ENCODE measurements at places on chromosomes 2 and 18.

DNA sequence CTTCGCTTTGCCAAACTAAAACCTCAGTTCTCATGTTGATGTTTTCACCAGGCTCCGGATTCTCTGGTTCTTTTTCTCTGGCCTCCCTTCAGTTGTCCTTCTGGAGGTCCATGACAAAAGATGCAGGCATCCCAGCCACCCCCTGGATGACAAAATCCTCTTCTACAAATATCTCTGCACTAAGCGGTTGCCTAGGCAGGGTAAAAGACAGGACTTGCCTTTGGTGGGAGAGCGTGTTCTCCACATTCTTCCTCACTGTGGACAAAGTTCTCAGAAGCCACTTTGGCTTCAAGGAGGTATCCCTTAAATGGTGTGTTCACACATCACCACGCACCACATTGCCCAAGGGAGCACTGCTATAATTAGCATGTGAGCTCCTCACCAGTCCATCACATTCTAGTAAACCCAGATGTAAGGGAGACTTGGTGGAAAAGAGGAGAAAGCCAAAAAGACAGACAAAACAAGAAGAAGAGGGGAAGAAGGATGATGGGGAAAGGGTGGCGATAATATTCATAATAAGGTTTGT is 23.6 kb upstream of the MRPL33 start:
- DNase-seq, result no peak

- no peak for DNase-seq
These were observed 69.1 kb downstream of the ACKR3 start for GRCh38 chr2:236638707-236639106.

GRCh38 chr2:212157012-212157411 is 381.6 kb downstream of the ERBB4 start:
- DNase-seq, result no peak

DNA sequence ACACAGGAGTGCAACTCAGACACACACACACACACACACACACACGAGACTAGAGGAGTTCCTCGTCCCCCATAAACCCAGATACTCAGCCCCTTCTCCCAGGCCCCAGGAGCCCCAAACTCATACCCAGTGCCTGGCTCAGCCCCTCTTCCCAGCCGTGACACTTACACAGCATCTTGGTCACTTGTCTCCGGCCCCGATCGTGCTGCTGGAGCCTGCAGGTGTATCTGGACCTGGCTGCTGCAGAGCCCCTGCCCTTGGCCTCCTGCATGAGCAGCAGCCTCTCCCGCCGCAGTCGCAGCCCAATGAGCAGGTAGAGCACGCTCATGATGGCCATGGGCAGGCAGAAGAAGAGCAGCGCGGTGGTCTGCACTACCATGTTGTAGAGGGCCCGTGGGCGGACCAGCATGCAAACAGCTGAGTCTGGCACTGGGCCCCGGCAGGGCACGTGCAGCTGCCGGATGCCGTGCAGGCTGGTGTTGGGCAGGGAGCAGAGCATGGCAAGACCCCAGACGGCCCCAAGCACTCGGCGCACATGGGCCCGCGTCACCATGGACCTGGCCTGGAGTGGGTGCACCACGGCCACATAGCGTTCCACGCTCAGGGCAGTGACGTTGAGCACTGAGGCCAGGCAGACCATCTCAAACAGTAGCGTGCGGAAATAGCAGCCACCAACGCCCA is 2.1 kb downstream of the NMUR1 start:
- no peak for DNase-seq

DNA sequence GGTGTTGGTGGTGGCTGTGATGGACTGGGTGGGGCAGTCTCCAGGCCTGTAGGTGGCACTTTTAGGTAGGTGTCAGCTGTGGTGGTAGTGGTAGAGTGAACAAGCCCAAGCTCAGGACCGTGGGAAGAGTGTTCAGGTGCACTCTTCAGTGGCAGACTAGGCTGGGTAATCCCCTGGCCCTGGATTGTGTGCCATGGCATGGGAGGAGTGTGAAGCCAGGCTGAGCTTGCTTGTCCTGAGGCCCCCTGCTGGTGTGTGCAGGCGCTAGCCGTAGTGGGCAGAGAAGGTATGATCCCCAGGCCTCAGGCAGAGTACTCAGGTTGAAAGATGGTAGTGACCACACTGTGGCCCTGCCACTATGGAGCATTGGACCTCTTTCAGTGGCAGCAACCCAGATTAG is 850.3 kb downstream of the DSC3 start:
- no peak for DNase-seq

GRCh38 chr2:218882866-218883366 is 2.3 kb downstream of the WNT10A start:
- DNase-seq, result no peak

DNA sequence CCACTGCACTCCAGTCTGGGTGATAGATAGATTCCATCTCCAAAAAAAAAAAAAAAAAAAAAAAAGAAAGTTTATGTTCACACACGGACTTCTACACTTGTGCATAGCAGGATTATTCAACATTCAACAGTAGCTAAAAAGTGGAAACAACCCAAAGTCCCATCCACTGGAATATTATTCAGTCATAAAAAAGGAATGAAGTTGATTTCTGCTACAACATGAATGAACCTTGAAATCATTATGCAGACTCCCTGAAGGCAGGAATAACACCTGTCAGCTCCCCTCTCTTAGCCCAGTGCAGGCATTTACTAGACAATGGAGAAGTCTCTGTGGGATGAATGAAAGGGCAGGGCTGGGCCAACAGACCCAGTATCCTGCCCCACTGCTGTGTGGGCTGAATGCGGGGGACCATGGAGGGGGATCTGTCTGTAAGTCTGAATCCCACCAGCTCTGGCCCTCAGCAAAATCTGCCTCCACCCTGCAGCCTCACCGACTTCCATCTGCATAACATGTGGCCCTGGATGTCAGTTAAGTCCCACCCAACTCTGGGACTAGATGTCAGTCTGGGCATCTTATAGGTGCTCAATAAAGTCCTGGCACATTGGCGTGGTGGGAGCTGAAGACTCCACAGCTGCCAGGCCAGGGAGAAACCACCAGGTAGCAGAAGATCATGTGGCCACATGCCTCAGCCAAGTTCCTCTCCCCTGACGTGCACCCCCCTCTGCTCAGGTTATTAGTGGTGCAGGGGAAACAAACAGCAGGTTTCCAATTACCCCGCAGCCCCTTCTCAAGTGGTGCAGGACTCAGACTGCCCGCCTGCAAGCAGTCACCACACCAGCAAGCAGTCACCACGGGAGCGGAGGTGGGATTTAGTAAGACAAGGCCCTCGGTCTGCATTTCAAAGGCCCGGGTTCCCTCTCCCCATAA is 8.9 kb downstream of the ZFP36L2 start:
- DNase-seq, result no peak

- no peak for DNase-seq
These were observed 680.6 kb upstream of the FANCL start for GRCh38 chr2:58921676-58922075.

- DNase-seq, result no peak
These were observed 45.3 kb downstream of the CXCR4 start for GRCh38 chr2:136072621-136073020.

- no peak for DNase-seq
These were observed 143.8 kb upstream of the THUMPD2 start for GRCh38 chr2:39922679-39923405.

DNA sequence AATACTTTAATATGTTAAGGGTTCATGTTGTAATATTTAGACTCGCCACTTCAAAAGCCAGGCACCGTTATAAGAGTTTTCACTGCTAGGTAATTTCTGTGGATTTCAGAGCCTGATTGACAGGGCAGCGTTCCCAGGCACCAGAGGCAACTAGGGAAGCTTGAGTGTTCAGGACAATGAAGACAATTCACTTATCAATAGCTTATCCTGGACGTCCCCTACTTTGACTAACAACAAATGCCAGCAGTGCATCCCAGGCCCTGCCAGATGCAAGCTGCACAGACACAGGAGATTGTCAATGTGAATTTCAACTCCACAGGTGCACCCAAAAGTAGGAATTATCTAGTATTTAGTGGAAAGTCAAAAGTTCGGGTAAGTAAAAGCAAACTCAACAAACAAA is 179.3 kb upstream of the GYPC start:
- no peak for DNase-seq

GRCh38 chr18:23658285-23658684 is 4.4 kb downstream of the ANKRD29 start:
- DNase-seq, result no peak

GRCh38 chr2:8806885-8807704 is 30.3 kb downstream of the KIDINS220 start:
- no peak for DNase-seq

DNA sequence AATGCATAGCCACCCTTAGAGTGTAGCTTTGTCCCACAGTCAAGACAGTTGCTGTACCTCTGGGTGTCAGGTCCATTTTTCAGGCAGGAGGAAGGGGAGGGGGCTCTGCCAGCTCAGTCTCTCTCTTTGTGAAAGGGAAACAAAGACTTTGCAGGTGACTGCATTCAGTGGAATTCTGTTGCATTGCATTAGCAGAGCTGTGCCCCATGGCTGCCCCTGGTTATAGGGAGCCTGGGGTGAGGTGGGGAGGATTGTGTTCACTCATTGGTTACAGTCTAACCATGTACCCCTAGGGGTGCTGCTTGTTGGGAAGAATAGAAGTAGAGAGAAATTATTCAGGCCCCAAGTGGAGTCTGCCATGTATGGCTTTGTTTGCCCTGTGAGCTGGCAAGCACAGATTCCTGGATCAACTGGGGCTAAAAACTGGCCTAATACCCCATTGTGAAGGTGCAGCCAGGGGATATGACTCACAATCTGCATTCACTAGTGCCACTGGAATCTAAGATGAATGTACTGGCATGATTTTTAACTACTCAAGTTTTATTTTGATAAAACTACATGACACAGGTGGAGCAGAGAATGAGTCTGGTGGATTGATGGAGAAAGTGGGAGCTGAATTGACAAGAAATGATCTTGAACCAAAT is 118.4 kb downstream of the SH3BP4 start:
- DNase-seq, result no peak

DNA sequence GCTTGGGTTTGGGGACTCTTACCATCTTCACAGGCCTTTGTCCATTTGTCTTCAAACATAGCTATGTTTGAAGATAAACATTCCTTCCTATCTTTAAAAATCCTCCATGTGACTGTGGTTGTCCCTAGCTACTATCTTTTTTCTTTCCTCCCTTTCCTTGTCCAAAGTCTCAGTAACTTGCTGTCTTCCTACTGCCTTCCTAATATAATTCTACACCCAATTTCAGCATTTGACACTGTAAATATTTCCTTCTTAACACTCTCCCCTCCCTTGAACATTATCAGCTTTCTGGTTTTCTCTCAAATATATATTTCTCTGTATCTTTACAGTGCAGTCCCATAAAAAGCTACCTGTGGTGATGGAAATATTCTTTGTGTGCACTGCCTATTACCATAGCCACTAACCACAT is 5.3 kb upstream of the SP3 start:
- DNase-seq, result no peak

DNA sequence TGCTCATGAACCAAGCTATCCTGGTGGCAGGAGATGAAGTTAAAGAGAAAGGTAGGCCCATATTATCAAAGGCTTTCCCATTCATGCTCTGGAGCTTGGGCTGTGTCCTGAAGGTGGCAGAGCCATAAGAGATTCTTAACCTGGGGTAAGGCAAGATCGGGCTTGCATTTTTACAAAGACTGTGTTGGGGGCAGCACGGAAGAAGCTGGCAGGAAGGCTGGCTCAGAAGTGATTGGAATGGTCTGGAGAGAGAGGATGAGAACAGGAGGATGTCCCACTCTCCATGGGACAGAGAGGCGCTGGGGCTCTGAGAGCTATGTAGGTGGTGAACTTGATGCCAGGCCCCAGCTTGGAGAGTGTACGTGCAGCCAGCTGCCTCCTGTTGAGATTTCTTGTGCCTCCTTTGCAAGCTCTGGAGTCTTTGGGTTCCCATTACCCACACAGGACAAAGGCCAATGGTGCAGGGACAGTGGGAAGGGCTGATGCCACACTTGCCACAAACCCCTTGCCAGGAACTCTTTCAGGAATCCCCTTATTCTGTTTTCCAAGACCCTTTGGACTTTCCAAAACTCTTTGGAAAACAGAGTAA is 40.6 kb upstream of the FZD5 start:
- no peak for DNase-seq

GRCh38 chr2:185255566-185255965 is 483.0 kb upstream of the FSIP2 start:
- DNase-seq, result no peak

GRCh38 chr2:23669413-23670244 is 257.3 kb downstream of the ATAD2B start:
- DNase-seq, result no peak

- no peak for DNase-seq
These were observed 75.4 kb downstream of the ANKRD12 start for GRCh38 chr18:9211955-9212354.

DNA sequence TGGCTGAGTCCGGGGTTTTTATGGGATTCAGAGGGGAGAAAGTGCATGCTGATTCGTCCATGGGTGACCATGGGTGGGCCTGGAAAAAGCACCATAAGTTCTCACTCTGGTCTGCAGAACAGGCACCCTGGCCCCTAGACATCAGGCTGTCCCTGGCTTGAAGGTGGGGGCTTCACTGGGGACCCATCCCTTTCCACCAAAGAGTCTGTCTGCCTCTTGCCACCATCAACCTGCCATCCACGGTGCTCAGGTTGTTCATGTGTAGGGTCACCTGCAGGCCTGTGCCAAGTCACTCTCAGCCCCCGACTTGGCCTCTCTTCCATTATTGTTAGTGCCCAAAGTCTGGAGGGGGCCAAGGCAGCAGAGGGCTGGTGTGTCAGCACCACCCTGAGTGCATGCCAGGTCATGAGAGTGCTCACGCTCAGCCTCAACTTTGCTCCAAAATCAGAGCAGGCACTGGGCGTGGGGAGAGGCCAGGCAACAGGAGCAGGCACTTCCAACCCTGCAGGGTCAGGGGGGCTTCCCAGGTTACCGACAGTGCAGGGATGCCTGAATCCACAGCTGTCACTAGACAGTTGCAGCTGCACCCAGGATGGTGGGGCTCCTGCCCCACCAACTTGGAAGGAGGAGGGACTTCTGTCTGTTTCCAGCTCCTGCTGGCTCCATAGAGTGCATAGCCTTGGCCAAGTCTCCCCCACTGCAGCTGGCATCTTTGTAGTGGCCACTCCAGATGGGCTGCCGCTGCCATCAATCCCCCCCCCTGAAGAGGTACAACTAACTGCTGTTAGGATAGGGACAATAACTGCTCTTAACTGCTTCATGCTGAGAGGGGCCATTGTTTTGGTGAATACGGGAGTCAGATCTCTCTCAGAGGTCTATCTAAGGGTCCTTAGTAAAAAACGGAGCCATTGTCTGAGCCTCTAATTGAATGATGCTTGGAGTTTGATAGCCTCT is 209.3 kb downstream of the AKAIN1 start:
- DNase-seq, result no peak

DNA sequence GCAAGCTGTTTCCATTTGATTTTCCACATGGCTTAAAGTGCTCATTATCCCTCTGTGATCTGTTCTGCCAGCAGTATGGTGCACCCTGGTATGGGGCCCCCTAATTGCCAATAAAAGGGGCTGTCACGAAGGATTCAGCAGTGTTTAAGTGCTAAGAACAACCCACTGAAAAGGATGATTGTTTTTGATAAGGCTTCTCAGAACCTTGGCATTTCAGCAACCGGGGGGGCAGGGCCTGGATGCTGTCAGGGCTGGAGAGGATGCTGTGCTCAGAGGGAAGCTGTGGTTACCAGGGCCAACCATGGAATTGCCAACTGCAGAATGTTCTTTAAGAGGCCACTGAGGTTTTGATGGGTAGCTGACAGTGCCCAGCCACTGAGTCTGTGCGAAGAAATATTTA is 117.8 kb downstream of the CTIF start:
- DNase-seq, result no peak

GRCh38 chr2:137689549-137689948 is 274.7 kb upstream of the HNMT start:
- no peak for DNase-seq

Measured in stimulated activated CD8-positive, alpha-beta memory T cell treated with anti-CD3 and anti-CD28 coated beads, Interleukin-7, amount 100 ng/mL, for 48 hours (primary cell).